CD4-positive, alpha-beta T cell (primary cell): ENCODE measurements at places on chromosomes 16 and 17.
A peak's percentile ranks its signal among the peaks of the same experiment; 100 is the strongest.

DNA sequence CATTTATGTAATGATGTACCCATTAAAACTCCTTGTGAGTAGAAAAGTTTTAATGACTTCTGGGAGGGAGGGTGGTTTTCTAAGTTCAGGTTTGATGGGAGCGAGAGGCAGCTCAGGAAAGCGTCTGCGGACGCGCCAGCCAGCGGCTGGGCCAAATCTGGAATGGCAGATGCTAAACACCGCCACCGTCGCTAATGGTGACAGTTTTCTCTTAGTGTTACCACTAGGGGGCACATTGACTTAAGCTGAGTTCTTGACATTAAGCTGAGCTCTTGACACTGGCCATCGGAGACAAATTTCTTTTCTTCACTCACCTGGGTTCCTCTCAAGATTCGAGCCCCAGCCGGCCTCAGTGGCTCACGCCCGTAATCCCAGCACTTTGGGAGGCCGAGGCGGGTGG lies 6.7 kb downstream of the TRPV1 start:
- no peak for DNase-seq

DNA sequence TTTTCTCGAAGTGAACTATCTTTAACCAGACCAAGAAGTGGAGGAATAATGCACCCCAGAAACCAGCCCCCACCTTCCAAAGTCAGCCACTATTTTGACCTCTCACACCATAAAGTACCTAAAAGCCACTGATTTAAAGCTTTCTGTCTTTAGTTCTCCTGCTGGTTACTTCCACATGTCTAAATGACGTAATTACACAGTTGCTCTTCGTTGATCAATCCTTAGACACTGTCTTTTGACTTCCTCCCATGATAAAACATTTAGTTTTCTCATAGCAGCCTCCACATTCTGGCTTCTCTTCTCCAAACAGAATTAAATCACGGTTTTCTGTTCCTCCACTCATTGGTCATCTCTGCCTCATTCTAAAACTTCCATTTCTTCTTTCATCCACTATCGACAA lies 294.4 kb upstream of the N4BP1 start:
- no peak for DNase-seq

DNA sequence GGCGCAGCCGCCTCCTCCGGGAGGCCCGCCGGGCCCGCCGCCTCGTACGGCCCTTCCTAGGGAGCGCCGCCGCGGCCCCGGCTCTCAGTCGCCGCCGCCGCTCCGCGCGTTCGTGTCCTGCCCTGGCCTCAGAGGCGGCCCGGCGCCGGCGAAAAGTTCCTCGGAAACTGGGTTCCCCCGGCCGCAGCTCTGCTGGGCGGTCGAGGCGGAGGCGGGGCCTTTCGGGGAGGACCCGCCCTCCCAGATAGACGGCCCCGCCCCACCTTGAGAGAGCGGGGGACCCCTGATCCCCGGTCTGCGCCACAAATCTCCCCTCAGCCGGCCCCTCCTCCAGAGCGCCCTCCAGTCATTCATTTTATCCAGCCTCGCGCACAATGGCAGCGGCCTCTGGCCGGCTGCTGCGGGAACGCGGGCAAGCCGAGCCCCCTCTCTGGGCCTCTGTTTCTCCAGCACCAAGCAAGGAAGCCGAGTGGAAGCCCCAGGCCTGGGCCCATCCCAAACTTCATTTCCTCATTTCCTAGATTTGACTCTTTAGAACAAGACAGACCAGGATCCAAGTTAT lies at the start of gene SREBF1:
TSS of gene SREBF1 (minus strand) at position 169 of the 562 bp plus-strand sequence. CDS start 169 bp downstream, outside the sequence.
- DNase-seq = peak; percentile 58

DNA sequence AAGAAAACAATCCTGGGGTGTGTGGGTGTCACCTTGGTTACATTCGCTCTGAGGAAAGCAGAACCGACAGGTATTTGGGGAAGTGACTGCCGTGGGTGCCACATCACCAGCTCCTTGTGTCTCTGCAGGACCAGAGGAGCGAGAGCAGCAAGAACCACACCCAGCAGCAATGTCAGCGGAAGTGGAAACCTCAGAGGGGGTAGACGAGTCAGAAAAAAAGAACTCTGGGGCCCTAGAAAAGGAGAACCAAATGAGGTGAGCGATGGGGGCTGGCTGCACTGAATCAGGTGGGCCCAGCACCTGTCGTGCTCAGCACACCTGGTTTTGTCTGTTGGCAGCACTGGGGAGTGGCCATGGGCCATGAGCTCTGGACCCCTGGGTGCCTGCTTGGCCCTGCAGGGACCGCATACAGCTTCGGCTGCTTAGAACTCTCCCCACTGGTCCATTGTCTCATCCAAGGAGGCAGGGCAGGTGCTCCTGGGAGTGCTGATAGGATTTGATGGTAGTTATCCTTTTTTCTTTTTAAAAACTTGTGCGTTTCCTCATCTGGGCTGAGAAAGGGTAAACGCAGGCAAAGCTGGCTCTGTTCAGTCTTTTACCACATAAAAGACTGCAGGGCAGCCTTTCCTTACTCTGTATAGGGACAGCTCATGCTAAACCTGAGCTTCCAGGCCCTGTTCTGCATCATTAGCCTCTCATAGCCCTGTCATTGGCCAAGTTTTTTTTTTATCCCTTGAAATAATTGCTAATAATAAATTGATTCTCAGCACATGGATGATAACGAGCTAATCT lies 29.4 kb downstream of the HMOX2 start:
- DNase-seq = peak; percentile 87

- no peak for DNase-seq
Observed at GRCh38 chr17:16593356-16594102, 24.5 kb upstream of the ZNF287 start.

DNA sequence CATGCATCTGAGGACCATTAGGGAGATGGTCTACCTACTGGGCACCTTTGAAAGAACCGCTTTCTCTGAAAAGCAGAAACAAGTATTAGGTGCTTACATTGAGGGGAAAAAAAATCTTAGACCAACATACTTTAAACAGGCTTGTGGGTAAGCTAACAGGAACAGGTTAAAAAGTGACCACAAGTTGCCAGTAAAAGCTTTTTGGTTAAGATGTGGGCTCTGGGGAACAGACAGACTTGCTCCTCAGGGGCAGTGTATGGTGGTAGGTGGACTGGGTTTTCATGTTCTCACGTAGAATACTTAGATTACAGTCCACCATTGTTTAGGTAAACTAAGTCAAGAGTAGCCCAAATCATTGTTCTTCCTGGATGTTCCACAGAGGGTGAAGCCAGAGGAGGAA lies 41.2 kb downstream of the REXO5 start:
- DNase-seq = no peak

- no peak for DNase-seq
Observed at GRCh38 chr16:80743273-80743672, 61.1 kb downstream of the CDYL2 start.

DNA sequence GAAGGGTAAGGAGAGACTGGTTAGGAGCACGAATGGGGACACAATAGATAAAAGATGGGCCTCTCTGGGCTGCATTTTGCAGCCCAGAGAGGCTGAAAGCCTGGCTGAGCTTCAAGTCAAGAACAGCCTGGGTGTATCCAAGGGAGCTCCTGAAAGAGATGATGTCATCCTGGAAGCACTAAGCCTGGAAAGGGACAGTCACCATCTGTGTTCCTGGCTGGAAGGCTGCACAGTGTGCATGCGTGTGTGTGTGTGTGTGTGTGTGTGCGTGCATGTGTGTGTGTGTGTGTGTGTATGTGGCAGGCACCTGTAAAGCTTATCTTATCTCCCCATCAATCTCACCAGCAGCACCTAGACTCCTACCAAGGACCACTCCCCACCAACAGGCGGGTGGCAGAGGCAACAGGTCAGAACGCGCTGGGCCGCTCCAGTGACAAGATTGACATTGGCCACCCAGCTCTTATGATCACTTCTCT lies 44.1 kb downstream of the COG7 start:
- no peak for DNase-seq

DNA sequence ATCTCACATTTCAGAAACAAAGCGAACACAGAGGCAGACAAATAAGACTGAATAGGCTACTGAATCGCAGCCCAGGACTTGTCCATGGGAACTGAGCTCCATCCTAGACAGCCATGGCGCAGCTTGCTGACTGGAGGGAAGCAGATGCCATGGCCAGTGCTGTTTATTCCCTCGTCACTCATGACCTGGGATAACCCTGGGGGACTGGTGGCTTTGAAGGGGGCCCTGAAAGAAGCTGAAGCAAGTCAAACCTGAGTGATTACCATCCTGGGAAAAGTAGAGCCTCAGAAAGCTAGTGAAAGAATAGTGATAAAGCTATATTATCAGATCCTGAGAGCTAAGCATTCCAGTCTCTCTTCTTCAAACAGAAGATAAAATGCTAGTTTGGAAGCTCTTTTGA lies 94.1 kb downstream of the RPGRIP1L start:
- DNase-seq = no peak

DNA sequence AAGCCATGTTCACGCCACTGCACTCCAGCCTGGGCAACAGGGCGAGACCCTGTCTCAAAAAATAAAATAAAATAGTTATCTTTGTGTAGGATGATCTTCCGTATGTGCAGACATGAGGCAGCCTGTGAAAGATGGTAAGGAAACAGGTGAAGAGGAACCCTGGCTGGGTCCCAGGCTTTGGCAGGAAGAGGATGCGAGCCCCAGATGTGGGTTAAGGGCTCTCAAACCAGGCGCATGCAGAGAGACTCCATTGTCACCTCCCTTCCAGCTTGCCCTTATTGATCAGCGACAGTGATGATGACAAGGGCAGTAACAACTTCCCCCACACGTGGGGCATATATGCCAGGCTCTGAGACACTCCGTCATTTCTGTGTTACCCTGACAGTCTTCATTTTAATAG lies 106.8 kb downstream of the GNAO1 start:
- DNase-seq = no peak
